ENCODE measurements at places on chromosomes 2 and 18.
A peak's percentile ranks its signal among the peaks of the same experiment; 100 is the strongest.

GRCh38 chr2:65228263-65228750 is 676 bp downstream of the ACTR2 start:
- no peak for DNase-seq

DNA sequence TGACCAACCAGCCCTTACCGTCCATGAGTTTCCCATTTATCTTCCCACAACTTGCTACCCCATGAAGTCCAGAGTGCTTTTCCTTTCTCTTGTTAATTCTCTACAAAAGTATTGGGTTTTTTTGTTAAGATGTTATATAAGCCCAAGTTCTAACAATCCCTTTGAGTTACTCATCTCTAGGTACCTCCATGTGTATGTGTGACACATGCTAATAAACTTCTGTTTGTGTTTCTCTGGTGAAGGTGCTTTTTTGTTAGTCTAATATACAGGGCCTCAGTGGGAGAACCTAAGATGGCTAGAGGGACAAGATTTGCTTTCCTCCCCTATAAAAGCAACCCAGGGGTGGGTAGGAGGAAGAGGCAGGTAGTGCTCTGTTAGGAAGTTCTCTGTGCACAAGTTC is 31.8 kb upstream of the RMDN2 start:
- DNase-seq: no peak

DNA sequence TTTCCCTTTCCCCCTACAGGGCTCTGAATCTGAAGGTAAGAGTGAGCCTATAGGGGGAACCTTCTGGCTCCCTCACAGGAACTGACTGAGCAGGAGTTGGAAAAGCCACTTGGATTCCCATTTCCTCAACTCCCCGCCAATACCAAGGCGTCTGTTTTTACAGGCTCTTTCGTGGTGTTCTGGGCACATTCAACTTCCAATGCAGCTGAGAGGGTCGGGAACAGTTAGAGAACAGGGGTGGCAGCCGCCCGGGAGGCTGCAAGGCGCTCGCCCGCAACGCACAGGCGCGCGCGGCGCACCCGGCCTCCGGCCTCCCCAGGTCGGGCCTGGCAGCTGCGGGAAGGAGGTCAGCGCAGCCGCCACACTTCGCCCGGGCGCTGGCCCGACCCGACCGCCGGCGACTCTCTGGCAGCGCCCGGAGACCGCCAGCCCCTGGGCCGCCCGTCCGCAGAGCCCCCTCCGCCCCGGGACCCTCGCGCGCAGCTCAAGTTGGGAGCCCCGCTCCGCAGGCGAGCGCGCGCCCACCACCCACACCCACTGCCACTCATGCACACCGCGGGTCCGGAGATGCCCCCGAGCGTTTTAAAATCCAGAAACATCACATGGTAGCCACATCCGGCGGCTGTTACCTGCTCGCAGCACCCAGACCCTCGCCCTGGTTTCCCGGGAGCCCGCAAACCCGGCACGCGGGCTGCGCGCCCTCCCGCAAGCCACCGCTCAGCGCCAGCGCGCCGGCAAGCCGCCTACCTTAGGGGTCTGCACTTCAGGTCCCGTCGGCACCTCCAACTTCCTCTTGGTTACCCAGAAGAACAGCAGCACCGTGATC is 816 bp downstream of the GALNT14 start:
- no peak for DNase-seq

DNA sequence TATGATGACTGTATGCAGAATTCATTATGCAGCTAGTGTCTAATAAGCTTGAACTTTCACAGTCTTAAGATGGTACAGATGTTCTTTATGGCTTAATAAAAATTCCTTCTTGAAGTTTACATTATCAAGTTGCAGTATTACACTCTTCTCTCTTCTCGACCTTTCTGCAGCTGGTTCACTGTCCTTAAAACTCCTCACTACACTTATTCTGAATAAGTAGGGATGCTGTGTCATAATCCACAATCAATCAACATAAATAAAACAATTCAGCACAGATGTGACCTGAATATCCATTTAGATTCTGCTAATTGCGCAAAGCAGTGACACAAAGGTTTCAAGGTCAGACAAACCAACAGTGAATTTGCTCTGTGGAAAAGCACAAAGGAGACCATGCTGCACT is 356.8 kb downstream of the SUCLG1 start:
- DNase-seq: no peak

GRCh38 chr18:58695772-58696171 is 24.5 kb downstream of the MALT1 start:
- DNase-seq: no peak

DNA sequence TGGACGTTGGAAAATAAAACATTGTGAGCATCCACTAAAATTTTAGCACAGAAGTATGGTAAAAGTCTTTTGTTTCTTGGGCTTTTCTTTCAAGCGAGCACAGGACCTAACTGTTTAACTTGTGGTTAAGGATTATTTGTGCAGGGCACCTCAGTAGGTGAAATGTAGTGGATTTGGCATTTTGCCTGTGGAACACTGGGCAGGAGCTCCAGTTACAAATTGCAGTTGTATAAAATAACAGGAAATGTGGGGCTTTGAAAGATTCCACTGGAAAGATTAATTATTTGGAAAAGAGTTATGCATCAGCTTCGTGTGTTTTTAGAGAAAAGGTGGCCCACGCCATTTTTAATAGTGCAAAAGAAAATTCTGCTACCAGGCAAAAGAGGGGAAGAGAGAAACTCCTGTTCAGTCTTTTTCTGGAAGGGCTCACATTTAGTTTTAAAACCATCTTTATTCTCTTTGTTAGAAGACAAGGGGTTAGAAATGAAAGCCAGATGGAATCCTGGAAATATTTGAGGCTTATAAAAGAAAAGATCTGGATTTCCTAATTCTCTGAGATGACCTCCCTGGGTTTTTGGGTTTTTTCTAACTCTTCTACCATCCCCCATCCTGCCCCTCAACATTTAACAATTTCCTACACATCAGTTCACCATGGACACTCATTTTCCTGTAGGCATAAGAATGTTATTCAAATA is 144.3 kb upstream of the SERTAD2 start:
- no peak for DNase-seq

DNA sequence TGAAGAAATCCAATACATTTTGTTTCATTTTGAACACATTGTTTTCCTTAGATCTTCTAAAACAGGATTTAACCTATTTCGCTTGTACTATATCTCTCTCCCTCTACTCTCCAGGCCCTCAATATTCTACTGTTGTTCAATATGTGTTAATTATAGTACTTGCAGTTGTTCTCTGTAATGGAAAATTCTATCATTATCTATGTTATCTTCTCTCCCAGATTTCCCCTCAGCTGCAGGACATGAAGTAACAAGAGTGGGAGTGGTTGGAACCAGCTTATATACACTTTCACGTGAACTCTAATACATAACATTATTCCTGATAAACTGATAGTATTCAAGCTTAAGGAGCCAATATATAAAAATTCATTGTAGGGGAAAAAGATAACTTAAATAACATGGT is 7.0 kb upstream of the STRN start:
- no peak for DNase-seq

- DNase-seq: no peak
These were observed 26.9 kb downstream of the GCG start for GRCh38 chr2:162125138-162125537.

DNA sequence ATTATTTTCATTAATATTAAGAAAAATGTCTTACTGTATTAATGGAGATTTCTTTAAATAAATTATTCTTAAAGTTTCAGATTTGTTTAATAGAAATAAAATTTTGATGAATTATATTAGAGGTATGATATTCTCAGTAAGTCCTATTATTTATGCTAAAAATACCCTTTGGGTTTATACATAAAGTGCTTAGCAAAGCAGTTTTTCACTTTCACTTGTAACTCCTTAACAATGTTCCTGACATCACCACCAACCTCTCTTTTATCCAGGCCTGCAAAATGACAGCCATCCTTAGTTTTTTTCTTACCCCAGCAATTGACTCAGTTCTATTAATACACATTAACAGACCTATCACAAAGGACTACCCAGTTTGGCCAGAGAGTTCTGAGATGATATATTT is 170.4 kb downstream of the CD226 start:
- DNase-seq: no peak

DNA sequence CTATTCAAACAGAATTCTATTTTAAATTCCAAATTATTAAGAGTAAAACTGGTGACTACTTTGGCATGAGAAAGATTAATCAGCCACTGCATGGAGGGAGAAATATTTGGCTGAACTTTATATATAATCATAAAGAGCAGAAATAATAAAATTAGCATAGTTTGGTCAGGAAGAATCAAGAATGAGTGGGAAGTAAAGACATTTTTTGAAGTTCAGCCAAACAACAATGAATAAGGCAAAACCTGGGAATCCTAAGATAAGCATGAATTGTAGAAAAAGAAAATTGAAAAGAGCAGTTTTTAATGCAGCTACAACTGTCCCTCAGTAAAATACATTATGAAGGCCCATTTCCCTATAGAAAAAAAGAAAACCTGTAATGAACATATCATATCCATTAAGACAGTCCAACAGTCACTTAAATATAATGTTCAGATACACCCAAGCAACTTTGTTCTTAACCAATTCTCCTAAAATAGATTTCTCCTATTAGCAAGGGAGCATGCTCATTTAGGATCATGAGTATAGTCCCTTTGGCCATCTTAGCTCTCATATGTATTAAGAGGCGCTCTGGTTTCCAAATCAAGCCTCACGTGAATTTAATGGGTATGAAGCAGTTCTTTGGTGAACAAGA is 6.5 kb downstream of the TMEM17 start:
- no peak for DNase-seq

- peak; percentile 77 for DNase-seq
These were observed 21.2 kb downstream of the TEX44 start for GRCh38 chr2:231613663-231614558.

DNA sequence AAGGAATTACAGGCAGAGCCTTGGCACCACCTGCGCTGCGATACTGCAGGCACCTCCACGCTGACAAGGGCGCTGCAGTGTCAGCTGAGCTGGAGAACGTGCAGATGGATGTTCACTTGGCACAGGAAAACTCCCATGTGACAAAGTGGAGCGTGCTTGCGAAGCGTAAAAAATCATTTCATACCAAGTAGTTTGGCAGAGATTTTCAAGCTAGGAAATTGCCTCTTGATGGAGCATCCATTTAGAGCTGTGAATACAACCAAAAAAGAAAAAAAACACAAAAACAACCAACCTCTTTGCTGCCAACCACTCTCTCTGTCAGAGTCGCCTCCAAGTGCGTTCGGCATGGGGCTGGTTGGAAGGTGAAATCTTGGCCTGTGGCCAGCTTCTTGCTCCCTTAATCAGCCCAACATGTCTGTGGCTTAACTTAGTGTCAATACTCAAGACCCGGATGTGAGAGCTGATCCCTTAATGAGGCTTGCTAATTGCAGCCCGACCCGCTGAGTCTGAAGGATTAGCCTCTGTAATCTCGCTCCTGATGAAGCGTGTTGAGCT is 38.1 kb downstream of the ACOXL start:
- DNase-seq: no peak

DNA sequence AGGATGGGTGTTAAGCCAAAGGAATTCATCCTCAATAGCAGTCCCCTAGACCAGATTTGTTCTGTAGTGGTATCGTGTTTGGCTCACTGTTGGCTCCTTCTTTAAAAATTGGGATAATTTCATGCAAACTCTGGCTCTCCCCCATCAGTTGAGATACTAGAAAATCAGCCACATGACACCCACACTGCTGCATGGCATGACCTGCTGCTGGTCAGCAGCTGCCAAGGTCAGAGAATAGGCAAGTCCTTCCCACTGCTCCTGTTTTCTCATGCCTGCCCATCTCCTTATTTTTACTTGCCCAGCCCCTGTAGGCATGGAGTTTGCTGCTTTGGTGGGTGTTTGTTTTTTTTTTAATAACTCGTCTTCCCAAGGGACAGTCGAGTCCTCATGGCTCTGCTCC is 1.0 kb upstream of the SNRNP200 start:
- no peak for DNase-seq

DNA sequence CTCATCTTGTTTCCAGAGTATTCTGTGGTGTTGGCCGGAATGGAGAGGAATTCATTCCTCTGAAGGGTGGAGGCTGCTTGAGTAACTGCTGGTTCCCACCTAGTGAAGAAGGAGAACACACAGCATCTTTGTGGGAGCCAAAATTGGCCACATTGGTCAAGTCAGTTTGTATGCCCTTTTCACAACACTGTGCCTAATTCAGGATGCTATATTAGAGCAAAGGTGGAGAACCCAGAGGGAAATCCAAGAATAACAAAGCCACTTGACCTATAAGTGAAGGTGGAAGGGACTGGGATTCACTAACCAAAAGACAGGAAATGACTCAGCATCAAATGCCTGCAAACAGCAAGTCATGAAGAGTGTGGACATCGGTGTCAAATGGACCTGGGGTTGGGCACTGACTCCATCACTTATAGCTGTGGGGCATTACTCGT is 27.3 kb upstream of the MLPH start:
- no peak for DNase-seq

- DNase-seq: no peak
These were observed 222.2 kb downstream of the C1D start for GRCh38 chr2:67840460-67841068.
